Activated T-cell treated with anti-CD3 and anti-CD28 coated beads, Interleukin-2, amount 50 U/mL, for 48 hours (primary cell): ENCODE measurements at places on chromosomes 16 and 17.

GRCh38 chr16:81066681-81067080 lies 10.4 kb downstream of the C16orf46 start:
- no peak for DNase-seq

DNA sequence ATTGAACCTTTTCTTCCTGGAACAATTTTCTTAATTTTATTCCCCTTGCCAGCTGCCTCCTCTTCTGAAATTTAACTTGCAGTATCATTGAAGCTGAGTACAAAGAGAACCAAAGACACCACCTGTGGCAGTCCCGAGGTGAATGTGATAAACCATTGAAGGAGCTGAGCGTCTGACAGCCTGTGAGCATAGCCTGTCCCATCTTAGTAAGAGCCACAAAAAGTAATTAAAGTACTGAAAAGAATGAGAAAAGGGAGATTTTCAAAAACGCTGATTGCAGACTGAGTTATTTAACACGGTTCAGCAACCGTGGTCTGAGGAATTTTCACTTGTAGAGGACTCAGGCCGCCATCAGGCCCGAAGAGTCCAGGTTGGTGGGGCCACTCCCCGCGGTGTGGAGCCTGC lies 27.2 kb upstream of the ST6GALNAC1 start:
- no peak for DNase-seq

DNA sequence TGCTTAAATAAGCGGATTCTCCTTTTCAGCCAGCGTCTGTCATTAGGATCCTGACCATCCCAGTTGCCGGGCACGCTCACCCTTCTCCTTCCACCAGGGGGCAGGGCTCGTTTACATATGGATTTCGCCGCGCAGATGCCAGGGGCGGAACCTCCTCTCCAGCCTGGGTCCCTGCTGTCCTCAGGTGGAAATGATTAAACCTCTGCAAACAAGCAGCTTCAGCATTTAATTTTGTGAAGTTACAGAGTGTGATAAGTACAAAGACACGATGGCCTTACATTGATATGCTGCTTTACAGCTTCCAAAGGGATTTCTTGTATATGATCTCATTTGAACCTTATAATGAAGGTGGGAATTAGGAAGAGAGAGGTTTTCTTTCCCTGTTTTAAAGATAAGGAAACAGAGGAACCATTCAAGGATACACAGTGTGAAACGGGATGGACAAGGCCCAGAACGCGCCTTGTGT lies 3.9 kb upstream of the KRT28 start:
- DNase-seq = peak; percentile 84

- DNase-seq = no peak
Measured at GRCh38 chr17:79132271-79133064, 57.8 kb downstream of the ENGASE start.

GRCh38 chr17:3222505-3222904 lies 15.0 kb downstream of the OR1A1 start:
- no peak for DNase-seq

GRCh38 chr17:74449306-74449705 lies 17.1 kb upstream of the CD300A start:
- no peak for DNase-seq

- peak; percentile 75 for DNase-seq
Measured at GRCh38 chr16:964356-965035, 6.3 kb downstream of the LMF1 start.

DNA sequence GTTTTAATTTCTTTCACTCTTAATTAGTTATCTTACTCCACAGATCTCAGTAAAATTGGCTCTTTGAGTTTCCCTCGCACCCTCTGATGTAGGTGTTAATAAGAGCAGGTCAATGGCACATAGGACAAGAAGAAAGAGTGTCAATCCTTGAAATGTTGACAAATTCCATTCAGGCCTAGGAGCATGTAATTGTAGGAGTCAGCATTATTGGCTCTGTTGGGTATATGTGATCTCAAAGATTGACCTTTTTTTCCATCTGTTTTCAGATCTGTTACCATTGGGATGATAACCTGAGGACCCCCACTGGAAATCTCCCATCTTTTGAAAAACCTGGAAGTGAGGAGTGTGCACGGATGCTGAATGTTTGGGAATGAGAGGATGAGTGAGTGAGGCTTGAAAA lies 11.8 kb upstream of the TBKBP1 start:
- DNase-seq = no peak

- no peak for DNase-seq
Measured at GRCh38 chr17:320809-321385, 31.7 kb downstream of the RPH3AL start.

GRCh38 chr16:85390511-85391174 lies 222.5 kb upstream of the GSE1 start:
- DNase-seq = no peak

- no peak for DNase-seq
Measured at GRCh38 chr17:30203471-30203981, 32.0 kb downstream of the SLC6A4 start.

DNA sequence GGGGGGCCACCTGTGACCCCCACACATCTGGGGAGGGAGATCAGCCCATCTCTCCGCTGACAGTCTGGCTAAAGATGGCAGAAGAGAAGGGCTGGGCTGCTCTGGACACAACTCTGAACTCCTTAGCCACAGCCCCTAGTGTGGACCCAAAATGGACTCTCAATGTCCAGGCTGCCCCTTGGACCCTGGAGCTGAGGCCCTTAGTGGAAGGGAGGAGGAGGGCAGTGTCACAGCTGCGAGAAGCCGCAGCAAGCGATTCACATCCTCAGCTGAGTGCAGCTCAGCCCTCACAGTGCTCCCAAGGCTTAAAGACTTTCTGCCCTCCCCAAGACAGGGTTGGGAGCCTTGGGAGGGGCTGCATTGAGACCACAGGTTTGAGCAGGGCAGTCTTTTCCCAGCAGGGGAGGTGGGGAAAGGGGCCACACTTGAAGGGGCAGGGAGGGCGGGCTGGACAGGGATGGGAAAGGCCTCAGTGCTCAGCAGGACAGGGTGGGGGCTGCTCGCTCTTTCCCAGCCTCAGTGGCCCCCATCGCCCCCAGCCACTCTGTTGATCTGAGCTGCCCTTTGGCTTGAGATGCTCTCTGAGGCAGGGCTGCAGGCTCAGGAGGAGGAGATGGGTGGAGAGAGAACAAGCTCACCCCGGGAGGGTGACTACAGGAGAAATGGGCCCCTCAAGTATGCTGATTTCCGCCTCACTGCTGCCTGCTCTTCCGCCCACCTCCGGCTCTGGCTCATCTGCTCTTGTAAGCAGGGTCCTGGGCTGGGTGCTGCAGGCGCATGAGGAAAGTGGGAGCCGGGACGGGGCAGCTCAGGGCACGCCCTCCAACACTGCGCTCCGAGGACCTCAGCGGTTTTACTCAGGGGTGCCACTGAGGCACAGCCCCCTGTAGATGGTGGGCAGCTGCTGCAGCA lies 50.9 kb upstream of the MTSS2 start:
- DNase-seq = peak; percentile 55

DNA sequence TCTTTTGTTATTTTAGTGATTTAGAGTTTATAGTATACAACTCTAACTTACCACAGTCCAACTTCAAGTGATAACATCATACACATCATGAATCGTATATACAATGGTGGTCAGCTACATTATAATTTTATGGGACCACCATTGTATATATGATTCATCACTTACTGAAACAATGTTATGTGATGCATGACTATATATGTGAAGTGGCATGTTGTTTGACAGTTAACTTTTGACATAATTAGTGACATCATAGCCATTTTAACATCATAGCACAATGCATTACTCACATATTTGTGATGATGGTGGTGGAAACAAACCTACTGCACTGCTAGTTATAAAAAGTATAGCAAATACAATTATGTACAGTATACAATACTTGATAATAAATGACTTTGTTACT lies 21.9 kb downstream of the DYNLL2 start:
- DNase-seq = no peak

- no peak for DNase-seq
Measured at GRCh38 chr16:12474047-12474446, 329.6 kb downstream of the CPPED1 start.

GRCh38 chr17:79915850-79916430 lies 76.7 kb upstream of the CBX4 start:
- no peak for DNase-seq

GRCh38 chr17:7636163-7636562 lies 6.2 kb downstream of the SHBG start:
- no peak for DNase-seq

DNA sequence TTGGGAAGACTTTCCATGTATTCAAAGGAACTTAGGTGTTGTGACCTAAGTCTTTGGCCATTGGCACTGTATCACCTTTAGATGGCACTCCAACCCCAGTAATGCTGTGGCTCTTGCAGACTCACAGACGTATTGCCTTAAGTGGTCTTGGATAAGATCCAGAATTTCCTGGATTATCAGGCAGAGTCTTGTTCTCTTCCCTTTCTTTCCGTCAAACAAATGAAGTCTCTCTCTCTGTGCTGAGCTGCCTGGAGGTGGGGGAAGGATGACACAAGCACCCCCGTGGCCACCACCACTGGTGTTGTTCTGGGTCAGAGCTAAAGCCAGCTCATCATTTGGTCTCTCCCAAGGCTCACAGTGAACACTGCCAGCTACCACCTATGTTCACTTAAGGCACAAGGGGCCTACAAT lies 789.9 kb upstream of the KIF2B start:
- no peak for DNase-seq

DNA sequence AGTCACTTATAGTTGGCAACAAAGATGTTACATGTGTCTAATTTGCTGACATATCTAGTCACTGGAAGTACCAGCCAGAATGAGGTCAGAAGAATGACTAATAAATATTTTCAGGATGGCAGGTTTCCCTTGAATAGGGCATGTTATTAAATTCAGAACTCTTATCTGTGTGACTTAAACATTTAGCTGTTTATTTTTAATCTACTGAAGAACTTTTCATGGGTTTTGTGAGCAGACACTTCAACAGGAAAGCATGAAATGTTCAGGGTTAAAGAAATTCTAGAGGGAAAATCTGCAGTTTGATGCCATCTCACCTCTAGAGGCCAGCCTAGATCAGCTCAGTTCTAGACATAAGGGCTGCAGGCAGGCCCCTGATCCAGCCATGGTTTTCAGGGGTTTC lies 13.2 kb downstream of the JPT2 start:
- no peak for DNase-seq

DNA sequence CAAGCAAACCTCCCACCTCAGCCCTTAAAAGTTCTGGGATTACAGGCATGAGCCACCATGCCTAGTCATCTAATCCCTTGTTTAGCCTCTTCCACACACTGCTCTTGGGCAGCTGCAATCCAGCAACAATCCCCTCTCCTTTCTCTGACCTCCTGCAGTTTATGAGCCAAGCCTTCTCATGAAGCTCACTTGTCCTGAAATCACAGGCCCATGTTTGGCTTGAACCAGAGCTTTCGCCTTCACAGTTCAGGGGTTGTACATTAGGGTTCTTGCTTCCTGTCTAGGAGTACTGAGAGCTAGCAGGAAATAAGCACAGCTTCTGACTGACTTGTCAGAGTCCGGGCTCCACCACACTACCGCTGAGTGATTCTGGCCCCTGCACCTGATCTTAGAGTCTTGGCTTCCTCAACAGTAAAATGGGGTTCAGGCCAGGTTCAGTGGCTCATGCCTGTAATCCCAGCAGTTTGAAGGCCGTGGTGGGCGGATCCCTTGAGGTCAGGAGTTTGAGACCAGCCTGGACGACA lies 16.3 kb downstream of the ERAL1 start:
- DNase-seq = peak; percentile 54

- DNase-seq = no peak
Measured at GRCh38 chr16:74652249-74652648, 14.4 kb downstream of the RFWD3 start.

- DNase-seq = no peak
Measured at GRCh38 chr16:82005027-82005830, 6.0 kb downstream of the SDR42E1 start.

DNA sequence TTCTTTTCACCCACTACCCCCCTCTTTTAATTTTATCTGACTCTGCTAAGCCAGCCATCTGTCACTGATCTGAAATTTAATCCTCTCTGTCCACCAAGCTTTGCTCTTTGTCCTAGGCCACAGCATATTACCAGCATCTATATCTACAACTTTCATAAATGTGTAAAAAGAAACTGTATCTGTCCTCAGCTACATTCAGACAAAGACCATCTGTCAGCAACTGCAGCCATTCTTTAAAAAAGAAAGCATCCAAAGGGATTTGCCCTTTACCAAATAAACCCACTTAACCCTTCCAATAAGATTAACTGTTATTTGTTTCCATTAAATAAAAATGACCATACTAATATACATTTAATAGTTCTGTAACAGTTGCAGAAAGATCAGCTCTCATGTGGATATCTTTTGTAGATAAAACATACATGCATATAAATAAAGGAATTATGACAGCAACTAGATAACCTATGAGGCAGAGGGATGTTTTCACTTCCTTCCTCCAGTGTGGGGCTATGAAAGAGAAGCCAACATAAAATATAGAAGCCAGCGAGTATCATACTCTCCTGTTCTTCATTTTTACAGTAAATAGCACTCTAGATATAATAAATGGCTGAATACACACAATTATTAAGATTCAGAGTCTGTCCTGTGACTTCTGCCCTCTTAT lies 602.5 kb upstream of the SALL1 start:
- no peak for DNase-seq

DNA sequence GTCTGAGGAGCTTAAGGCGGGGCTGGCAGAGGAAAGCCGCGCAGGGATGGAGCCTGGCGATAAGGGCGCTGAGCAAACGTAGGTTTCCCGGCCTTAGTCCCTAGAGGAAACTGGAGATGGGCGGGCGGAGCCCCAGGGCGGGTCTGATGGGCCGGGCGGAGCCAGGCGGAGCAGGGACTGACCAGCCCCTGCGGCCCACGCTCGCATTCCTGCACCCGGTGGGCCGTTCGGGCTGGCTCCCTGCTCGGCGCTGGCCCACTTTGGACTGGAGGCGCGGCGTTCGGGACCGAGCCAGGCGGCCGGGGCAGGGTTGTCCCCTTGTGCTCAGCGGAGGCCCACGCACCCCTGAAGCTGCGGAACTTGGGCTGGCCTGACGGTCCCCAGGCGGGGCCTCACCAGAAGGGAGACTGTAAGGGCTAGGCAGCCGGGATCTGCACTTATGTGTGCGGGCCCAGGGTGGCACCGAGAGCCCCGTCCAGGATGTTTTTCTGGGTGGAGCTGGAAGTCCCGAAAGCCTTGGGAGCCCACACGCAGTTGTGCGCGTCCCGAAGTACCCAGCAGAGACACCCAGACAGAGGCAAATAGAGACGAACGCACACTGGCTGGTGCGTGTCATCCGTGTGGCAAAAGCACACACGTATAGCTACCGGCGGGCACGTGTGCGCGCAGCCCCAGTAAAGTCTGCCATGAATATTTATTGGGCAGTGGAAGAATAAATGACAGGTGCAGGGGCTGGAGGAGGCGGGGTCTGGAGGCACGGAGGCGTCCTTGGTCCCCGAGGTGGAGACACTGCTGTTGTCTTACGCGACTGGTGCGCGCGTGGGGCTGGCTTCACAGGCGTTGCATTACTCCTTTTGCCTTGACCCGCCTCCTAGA lies 1.4 kb downstream of the PYDC1 start:
- DNase-seq = no peak

DNA sequence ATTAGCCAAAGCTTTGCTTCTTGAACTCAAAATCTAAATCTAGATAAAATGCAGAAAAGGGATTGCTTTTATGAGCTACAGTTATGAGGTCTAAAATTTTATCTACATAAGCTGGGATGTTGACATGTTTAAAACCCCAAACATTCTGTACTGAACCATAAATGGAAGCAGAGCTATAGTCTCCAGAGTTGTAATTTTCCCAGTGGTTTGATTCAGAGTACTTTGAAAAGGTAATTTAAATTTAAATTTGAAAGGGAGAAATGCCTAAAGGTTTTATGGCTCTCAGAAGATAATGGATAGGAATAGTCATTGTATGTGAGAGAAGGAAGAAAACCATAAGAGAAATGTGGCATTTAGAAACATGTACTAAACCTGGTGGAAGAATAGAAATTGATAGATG lies 163.2 kb downstream of the PPM1E start:
- DNase-seq = no peak
